GM13976 (cell line): ENCODE measurements at places on chromosomes 2 and 18.
A peak's percentile ranks its signal among the peaks of the same experiment; 100 is the strongest.

- DNase-seq, result no peak
Measured at GRCh38 chr2:231429152-231429551, 33.6 kb downstream of the B3GNT7 start.

DNA sequence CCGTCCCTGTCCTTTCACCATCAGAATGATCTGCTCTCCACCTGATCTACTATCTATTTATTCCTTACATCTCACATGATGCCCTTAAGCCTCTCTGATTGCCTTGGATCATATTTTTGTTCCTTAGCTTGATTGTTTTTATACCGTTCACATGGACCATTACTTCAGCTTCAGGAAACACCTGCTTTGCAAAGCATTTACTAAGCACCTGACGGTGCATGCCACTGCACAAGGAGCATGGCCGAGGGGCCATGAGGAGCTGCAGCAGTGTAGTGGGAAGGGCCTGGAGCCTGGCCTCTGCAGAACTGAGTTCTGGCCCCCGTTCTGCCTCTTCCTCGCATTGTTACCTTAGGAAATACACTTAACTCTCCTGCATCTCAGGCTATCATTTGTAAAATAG is 124.1 kb upstream of the NDUFV2 start:
- no peak for DNase-seq

DNA sequence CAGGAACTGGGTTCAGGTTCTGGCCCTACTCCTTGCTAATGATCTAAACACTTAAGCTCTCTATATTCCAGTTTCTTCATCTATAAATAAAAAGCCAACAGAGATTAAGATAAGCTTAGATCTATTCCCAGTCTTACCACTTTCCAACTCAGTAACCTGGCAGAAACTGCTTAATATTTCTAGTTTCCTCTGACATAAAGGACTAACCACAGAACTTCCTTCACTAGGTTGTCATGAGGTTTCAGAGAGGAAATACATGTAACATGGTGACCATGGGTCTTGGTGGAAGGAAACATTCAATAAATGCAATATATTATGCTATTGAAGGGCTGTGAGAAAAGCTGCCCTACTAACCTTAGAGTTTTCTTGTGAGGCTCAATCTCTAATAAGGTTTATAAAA is 114.4 kb upstream of the PDE1A start:
- no peak for DNase-seq

DNA sequence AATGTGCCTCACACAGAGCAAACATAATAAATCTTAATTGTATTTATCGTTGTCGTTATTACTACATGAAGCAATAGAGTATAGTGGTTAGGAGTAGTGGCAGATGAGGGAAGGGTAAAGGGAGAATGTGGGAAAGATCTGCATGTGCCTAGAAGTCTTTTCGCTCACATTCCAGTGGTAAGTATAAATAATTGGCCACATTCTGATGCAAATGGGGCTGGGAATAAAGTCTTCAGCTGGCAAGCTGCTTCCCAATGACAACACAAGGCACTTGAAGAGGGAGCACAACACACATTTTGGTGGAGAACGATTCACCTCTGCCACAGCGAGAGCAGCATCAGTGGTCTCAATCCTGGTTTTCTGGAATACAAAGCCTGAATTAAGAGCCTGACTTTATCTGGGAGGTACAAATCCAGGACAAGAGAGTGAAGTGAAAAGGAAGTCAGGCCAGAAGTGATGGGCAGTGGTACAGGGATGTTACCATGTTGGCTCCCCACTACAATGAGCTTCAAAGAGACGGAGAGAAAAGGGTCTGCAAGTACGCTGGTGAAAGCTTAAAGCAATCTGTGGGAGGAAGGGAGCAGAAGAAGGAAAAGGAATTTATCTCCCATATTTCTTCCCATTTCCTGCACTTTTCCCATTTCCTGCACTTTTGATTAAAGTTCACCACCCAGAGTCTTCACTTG is 112.3 kb downstream of the ARHGAP15 start:
- no peak for DNase-seq

- no peak for DNase-seq
Measured at GRCh38 chr2:152465541-152465940, 130.6 kb downstream of the FMNL2 start.

DNA sequence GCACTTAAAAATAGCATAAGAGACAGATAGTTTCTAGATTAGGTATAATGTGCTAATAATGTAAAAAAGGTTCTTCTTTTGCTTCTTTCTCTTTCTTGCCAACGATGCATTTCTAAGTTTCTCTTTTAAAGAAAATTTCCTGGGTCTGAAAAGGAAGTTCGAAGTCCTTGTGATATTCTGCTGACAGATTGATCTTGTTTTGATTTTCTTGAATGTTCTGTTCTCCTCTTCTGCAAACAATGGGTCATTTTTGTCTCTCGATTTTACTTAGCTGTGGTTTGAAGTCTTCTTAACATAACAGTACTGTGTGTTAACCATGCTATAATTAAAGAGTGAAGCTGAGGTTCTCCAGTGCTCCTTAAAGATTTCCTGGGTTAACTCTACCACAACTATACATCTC is 61.1 kb upstream of the ACYP2 start:
- peak; percentile 29 for DNase-seq

GRCh38 chr2:85154048-85154753 is 21.0 kb downstream of the TCF7L1 start:
- DNase-seq, result no peak

- no peak for DNase-seq
Measured at GRCh38 chr18:22088029-22088428, 81.4 kb upstream of the GATA6 start.

- DNase-seq, result no peak
Measured at GRCh38 chr18:55552526-55553189, 35.3 kb downstream of the TCF4 start.

DNA sequence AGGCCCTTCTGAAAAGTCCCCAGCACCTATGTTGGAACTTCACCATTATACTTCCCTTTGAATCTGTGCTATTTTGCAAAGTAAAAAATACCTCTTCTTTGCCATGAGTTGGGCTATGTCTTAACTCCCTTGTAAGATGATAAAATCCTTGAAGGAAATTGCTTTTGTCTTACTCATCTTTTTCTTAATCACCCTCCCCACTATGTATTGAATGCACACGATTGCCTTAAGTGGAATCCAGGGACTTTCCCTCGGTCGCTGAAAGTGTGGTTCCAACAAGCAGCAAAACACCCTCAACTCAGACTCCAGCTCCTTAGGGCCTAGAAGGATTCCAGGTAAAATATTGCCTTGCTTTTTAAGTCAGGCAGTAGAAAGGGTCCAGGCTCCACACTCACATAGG is 173.2 kb upstream of the ARL4C start:
- no peak for DNase-seq

DNA sequence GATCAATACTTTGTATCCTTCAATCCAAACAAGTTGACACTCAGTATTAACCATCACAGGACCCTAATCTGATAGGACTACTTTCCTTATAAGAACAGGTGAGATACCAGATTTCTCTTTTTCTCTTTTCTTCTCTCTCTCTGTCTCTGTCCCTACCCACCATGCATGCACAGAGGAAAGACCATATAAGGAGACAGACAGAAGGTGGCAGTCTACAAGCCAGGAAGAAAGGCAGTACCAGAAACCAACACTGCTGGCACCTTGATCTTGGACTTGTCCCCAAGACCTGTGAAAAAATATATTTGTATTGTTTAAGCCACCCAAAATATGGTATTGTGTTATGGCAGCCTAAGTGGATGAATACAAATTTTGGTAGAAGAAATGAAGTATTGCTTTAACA is 156.2 kb upstream of the KCNH7 start:
- no peak for DNase-seq

GRCh38 chr2:59301466-59302402 is 1060.6 kb upstream of the FANCL start:
- DNase-seq, result peak; percentile 3

- DNase-seq, result no peak
Measured at GRCh38 chr2:86045541-86045940, 60.1 kb downstream of the POLR1A start.

DNA sequence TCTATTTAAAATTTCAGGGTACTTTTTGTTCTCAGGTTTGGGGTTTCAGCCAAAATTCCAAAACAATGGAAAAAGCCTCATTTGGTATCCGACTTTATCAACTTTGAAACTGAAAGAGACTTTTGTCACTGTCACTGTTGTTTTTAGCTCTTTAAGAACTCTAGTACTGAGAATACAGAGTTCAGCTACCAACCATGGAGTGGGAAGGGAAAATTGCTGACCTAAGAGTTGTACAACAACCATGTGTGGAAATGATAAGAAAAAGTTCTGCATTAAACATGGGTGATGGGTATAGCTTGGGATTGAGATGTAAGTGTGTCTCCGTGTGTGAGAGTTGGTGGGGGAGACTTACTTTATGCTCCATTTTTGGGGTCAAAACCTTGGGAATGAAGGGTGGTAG is 206.6 kb upstream of the LRATD1 start:
- no peak for DNase-seq

DNA sequence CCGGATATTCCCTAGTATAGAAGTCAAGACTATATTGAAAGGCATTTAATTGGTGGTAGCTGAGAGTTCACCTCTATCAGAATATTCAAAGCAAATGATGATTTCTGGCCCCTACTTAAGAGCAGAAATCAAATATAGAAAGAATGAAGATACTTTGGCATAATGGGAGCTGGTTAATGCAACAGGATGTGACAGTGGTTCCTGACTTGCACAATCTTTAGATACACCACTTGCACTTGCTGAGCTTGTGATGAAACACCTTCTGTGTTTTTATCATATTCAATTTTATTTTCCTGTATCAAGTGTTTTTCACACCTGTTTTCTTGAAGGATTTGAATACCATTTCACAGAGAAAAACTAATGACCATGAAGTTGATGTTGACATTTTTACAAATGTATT is 124.1 kb upstream of the CDH19 start:
- no peak for DNase-seq

GRCh38 chr2:187126247-187127005 is 277.5 kb upstream of the ZSWIM2 start:
- no peak for DNase-seq

DNA sequence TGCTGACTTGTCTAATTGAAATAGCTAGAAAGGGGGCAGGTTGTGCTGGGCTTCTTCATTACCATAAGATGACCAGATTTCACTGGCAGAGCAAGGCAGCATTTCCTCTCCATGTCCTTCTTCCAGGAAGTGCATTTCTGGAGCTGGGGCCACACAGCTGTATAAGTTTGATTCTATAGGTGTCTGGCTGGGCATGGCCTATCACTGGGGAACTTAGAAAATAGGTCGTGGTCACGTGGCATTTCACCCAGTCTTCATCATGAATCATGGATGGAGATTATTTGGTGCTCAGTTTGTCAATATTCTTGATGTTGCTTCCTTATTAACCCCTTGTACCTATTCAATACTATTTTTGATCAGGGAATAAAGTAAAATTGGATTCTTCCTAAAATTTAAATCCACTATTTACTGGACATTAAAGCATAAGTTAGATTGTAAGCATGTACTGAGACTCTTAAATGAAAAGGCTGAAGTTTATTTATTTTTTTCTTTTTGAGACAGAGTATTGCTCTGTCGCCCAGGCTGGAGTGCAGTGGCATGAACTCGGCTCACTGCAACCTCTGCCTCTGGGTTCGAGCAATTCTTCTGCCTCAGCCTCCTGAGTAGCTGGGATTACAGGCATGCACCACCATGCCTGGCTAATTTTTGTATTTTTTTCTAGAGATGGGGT is 49.5 kb upstream of the TMEM87B start:
- no peak for DNase-seq

DNA sequence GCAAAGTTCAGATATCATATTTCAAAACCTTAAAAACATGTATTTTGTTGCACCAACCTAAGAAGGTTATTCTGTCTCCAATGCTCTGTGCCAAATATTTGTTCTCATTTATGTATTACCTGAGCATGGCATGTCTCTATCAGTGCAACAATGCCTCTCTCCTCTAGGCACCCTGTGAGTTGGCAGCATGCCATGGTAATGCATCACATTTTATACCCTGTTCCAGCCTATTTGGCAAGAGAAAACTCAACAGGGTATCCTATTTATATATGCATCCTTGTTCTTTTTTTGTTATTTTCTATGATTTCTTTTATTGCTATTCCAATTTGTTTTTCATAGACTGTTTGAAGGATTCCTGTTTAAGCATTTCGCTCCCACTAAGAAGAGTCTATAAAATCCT is 126.3 kb upstream of the NRXN1 start:
- DNase-seq, result no peak

DNA sequence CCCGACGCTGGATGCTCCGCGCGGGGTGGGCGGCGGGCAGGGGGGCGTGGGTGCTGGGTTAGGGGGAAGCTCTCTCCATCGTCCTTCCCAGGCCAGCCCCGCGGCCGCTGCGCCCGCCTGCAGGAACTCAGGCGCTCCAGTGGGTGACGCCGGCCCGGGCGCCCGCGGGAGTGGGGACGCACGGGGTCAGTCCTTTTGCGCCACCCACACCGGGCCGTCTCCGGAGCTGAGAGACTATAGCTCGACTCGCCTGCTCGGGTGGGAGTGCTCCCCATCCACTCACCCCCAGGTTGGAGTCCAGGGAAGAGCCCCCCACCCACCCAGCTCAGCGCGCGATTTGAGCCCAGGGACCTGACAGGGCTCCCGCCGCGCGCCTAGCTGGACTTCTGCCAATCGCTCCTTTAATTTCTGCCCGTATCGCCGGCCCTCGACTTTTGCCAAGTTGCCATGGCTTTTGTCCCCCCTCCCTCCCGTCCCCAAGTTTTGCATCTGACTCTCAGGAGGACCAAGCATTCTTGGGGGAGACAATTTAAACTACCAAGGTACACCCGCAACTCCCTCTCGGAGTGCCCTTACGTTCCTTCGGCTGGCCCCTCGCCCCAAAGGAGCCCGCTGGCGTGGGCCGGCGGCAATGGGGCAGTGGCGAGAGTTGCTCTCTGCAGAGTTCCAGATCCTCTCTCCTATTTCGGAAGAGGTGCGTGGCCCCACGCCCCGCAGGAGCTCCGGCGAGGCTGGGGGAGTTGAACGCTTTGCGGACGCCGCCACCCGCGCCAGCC is 205.8 kb upstream of the SMAD2 start:
- DNase-seq, result peak; percentile 40

GRCh38 chr2:221350616-221351015 is 221.5 kb downstream of the EPHA4 start:
- no peak for DNase-seq
